ENCODE measurements at places on chromosomes 11 and 22. TPM values are rescaled to one million over a fixed set of nuclear protein-coding genes. Genes with fewer than 3 reads are reported as not detected.
A peak's percentile ranks its signal among the peaks of the same experiment; 100 is the strongest.

The PRR33 gene
- total RNA-seq, result 0.05 TPM

The TRIM48 gene
- not detected for total RNA-seq

The OR2AT4 gene
- total RNA-seq, result not detected

The NXPE1 gene
- total RNA-seq, result not detected

The EIF3L gene
- total RNA-seq, result 462 TPM

The CALCA gene
- total RNA-seq, result not detected

DNA sequence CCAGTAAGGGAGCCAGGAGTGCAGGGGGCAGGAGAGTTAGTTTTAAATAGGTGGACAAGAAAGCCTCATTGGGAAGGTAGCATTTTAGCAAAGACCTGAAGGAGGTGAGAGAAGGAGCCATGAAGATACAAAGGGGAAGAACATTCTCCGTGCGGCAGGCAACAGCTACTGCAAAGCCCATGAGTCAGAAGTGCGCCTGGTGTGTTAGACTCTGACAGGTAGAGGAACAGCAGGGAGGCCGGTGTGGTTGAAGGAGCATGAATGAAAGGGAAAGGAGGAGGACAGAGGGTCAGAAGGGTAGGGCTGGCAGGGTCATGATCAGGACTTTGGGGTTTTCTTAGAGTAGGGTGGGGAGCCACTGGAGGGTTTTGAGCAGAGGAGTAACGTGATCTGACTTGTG is 34.5 kb upstream of the PAMR1 start:
- no peaks in the 10 kb centered on the region for H3K36me3 ChIP-seq
- no peaks in the 10 kb centered on the region for H3K4me1 ChIP-seq
- no peak overlapping the region for H3K27ac ChIP-seq
- no peak for DNase-seq

DNA sequence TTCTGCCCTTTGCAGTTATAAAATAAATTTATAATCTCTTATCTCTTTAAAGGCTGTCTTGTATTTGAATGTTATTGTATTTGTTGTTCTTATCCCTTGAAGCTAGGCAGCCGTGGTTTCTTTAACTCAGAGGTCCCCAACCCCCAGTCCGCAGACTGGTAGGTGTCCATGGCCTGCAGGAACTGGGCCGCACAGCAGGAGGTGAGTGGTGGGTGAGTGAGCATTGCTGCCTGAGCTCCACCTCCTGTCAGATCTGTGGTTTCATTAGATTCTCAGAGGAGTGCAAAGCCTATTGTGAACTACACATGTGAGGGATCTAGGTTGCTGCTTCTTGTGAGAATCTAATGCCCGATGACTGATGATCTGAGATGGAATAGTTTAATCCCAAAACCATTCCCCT is 380.0 kb upstream of the CCDC90B start:
- no peaks in the 10 kb centered on the region for H3K36me3 ChIP-seq
- DNase-seq, result no peak
- no peak overlapping the region for H3K4me3 ChIP-seq
- no peaks in the 10 kb centered on the region for H3K4me1 ChIP-seq
- H3K27ac ChIP-seq, result no peak overlapping the region
- no peaks in the 10 kb centered on the region for H3K27me3 ChIP-seq

GRCh38 chr11:24407733-24408132 is 89.1 kb upstream of the LUZP2 start:
- H3K27ac ChIP-seq, result no peak overlapping the region
- H3K4me3 ChIP-seq, result no peak overlapping the region
- no peaks in the 10 kb centered on the region for H3K36me3 ChIP-seq
- no peaks in the 10 kb centered on the region for H3K27me3 ChIP-seq

GRCh38 chr11:106466521-106467080 is 389.1 kb downstream of the AASDHPPT start:
- no peaks in the 10 kb centered on the region for H3K27me3 ChIP-seq
- no peak overlapping the region for H3K4me3 ChIP-seq
- no peaks in the 10 kb centered on the region for H3K36me3 ChIP-seq
- no peak overlapping the region for H3K27ac ChIP-seq
- H3K4me1 ChIP-seq, result no peaks in the 10 kb centered on the region

DNA sequence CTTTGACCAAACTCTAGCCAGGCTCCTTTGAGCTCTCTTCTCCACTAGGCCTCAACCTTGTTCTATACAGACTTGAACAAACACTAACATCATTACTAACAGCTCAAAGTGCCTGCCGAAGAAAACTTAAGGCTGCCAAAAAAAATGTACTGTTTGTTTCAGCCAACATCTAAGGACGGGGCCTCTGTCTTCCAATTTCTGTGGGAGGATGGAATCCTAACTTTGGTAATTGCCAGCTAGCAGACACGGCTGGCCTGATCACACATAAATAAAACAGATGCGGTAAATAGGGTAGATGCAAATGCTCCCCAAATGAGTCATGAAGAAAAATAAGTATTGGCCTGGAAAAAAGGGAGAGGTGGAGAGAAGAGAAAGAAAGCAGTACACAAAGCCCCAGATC is 394.3 kb downstream of the TMEM135 start:
- DNase-seq, result no peak
- no peak overlapping the region for H3K27ac ChIP-seq
- H3K36me3 ChIP-seq, result no peaks in the 10 kb centered on the region
- peaks cover 1% of the 10 kb centered on the region for H3K27me3 ChIP-seq

DNA sequence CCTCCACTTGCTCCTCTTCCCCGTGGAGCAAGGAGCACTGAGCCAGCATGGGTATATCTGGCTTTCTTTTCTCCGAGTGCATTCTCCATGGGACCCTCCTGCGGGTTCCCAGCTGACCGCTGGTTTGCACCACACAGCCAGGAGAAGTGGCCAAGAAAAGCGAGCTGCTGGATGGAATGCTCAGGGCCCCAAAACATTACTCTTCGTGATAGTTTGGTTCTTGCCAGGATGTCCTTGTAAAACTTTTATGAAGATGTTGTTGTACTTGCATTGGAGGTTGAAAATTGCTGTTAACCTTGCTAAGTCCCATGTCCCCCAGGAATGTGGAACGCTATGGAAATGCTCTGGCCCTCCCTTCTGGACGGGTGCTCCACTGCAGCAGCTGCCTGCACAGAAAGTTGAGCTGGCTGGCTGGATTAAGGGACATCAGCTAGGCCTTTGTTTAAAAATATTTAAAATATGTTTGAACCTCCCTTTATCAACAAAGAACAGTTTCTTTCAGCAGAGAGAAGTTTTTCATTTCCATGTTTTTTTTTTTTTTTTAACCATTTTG is 68.7 kb downstream of the ZNRF3 start:
- H3K4me1 ChIP-seq, result peaks cover 11% of the 10 kb centered on the region
- H3K27me3 ChIP-seq, result peaks cover 79% of the 10 kb centered on the region
- H3K27ac ChIP-seq, result no peak overlapping the region
- no peak overlapping the region for H3K4me3 ChIP-seq
- H3K36me3 ChIP-seq, result no peaks in the 10 kb centered on the region
- DNase-seq, result no peak

- no peak overlapping the region for H3K4me3 ChIP-seq
- H3K27me3 ChIP-seq, result no peaks in the 10 kb centered on the region
- H3K36me3 ChIP-seq, result peaks cover 22% of the 10 kb centered on the region
- peak overlapping the region; percentile 61 for H3K27ac ChIP-seq
- no peak for DNase-seq
Measured at GRCh38 chr22:24145446-24146193, 35.7 kb upstream of the SUSD2 start.

DNA sequence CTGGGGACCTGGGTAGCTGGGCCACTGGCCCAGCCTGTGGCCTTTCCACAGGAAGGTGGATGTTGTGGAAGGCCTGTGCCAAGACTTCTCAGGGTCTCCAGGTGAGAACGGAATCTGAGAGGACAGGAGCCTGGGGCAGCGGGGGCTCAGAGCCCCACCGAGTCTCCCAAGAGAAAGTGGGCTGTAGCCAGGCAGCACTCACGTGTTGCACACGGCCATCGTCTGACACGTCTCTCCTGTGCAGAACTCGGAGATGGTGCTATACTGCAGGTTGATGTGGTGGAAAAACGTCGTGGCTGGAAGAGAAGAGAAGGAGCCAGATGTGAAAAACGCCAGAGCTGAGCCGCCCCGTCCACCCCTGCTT is 6.4 kb downstream of the MOB2 start:
- no peaks in the 10 kb centered on the region for H3K27me3 ChIP-seq
- H3K4me3 ChIP-seq, result no peak overlapping the region
- no peak overlapping the region for H3K27ac ChIP-seq
- H3K4me1 ChIP-seq, result no peaks in the 10 kb centered on the region
- DNase-seq, result no peak

GRCh38 chr22:46688949-46689348 is 49.1 kb downstream of the CERK start:
- peaks cover 59% of the 10 kb centered on the region for H3K36me3 ChIP-seq
- peaks cover 9% of the 10 kb centered on the region for H3K4me1 ChIP-seq
- H3K4me3 ChIP-seq, result no peak overlapping the region
- H3K27me3 ChIP-seq, result no peaks in the 10 kb centered on the region
- H3K27ac ChIP-seq, result no peak overlapping the region

DNA sequence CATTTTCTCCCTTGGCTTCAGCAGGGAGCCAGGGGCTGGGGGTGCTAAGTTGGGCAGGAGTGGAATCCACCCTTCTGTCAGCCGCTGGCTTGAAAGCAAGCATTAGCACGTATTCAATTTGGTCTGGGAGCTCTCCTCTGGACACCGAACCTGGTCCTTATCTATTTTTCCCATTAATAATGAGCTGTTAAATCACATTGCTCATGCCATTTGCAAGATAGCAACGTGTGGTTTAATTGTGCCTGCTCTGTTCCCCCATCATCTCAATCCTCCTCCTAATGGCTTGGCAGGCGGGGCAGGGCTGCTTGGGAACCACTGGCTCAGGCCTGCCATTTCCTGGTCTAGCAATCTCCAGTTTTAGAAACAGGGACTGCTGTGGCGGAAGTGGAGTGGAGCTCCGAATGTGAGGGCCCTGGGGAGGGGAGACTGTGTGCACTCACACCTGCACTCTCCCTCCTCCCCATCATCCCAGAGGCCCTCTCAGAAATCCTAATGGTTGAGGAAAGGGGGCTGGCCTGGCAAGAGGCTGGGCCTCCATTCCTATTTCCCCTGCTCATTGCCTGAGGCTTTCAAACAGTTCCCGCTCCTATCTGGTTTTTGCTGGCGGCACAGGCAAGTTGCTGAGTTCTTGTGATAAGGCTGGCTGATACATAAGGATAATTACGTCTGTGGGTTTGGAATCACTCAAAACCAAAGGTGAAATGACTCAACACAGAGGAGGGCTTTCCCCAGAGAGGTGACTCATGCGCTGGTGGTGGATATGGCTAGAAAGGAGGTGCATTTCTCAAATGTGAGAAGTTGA is 201.2 kb upstream of the E2F8 start:
- H3K4me3 ChIP-seq, result no peak overlapping the region
- peaks cover 28% of the 10 kb centered on the region for H3K4me1 ChIP-seq
- no peaks in the 10 kb centered on the region for H3K36me3 ChIP-seq
- H3K27ac ChIP-seq, result no peak overlapping the region

- no peaks in the 10 kb centered on the region for H3K36me3 ChIP-seq
- H3K27ac ChIP-seq, result no peak overlapping the region
- peak; percentile 70 for DNase-seq
- H3K4me1 ChIP-seq, result no peaks in the 10 kb centered on the region
- H3K27me3 ChIP-seq, result peaks cover 9% of the 10 kb centered on the region
- no peak overlapping the region for H3K4me3 ChIP-seq
Measured at GRCh38 chr22:20418211-20418788, 19.3 kb downstream of the SCARF2 start.

DNA sequence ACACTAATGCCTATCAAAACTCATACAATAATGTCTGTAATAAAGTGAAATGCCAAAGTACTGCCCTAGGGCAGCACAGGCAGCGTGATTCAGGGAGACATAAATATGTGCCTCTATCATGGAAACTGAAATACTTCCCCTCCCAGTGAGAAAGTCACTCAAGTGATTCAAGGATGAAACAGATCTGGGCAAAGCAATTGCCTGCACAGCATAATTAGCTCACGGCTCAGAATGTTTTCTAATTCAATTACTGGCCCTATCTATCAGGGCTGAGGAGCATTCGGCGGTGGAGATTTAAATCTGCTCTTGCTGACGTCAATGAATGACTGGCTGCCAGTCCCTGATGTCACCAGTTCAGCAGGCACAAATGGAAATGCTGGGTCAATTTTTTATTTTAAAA is 27.7 kb upstream of the PPP2R1B start:
- H3K27me3 ChIP-seq, result no peaks in the 10 kb centered on the region
- no peak for DNase-seq
- no peak overlapping the region for H3K27ac ChIP-seq
- H3K4me3 ChIP-seq, result no peak overlapping the region
- peaks cover 22% of the 10 kb centered on the region for H3K36me3 ChIP-seq

GRCh38 chr11:92759571-92760214 is 209.8 kb upstream of the MTNR1B start:
- H3K36me3 ChIP-seq, result no peaks in the 10 kb centered on the region
- H3K27ac ChIP-seq, result no peak overlapping the region
- DNase-seq, result no peak
- no peaks in the 10 kb centered on the region for H3K4me1 ChIP-seq
- H3K4me3 ChIP-seq, result no peak overlapping the region
- no peaks in the 10 kb centered on the region for H3K27me3 ChIP-seq

All from activated T-helper 2 cell treated with anti-CD3 and anti-CD28 coated beads, Interferon-gamma antibody, Interleukin-2, Interleukin-4, amounts not matched to agents 10 μg/mL and 5 μg/mL and 100 μg/mL, durations not matched to agents 14 hours and 24 hours and 36 hours (primary cell).